ENCODE measurements at places on chromosomes 3 and 15. TPM values are rescaled to one million over a fixed set of nuclear protein-coding genes. Genes with fewer than 3 reads are reported as not detected.
A peak's percentile ranks its signal among the peaks of the same experiment; 100 is the strongest.

- DNase-seq, result no peak
Measured at GRCh38 chr3:197613199-197613598, 57.4 kb upstream of the BDH1 start.

- no peak for DNase-seq
Measured at GRCh38 chr15:43880406-43881194, 53.8 kb downstream of the WDR76 start.

DNA sequence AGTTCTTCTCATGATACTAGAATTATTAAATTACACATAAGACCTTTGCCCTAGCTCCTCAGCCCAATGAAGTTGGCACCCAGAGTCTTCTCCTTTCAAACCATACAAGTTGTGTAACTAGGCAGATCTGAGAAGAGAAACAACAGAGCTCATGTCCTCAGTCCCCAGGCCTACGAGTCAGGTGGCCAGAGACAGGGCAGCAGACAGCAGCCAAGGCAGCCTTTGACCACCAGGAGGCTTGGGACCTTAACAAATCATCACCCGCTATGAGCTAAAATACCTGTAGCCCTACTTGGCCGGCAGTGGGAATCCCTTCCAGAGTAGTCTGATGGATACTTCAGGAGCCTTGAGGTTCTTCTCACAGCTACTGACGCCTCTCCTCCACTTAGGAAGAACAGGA lies 18.3 kb downstream of the STIMATE start:
- no peak for DNase-seq

GRCh38 chr15:66126031-66126441 lies 127.5 kb downstream of the MEGF11 start:
- DNase-seq, result no peak

GRCh38 chr3:17133632-17134545 lies 249.1 kb downstream of the PLCL2 start:
- no peak for DNase-seq

DNA sequence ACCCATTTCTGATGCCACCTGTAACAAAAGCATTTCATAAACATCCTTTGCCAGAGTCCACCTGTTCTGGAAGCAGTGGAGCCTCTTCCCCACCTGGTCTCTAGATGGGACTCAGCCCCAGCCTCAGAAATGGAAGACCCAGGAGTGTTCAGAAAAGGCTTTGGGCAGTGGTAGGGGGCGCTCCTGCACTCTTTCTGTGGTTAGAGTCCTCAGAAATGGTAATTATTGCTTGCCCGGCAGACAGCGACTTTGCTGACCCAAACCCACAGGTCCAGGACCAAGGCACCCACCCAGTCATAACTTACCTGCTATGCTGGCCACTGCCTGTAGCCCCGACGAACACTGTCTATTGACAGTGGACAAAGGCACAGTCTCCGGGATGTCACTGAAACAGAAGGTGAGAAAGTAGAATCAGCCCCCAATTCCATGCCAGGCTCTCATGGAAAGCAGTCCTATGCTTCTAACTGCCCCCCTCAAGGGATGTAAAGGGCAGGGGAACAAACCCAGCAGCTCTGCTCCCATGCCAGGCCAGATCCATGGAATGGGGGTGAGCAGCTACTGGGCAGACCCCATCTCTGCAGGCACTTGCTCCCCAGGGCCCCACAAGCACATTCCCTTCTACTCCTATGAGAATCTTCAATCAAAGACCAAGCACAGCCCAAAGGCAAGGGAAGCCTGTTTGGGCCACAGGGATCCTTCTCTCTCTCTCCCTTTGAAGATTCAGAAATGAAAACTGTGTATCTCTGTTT lies 5.1 kb downstream of the ACAA1 start:
- no peak for DNase-seq

DNA sequence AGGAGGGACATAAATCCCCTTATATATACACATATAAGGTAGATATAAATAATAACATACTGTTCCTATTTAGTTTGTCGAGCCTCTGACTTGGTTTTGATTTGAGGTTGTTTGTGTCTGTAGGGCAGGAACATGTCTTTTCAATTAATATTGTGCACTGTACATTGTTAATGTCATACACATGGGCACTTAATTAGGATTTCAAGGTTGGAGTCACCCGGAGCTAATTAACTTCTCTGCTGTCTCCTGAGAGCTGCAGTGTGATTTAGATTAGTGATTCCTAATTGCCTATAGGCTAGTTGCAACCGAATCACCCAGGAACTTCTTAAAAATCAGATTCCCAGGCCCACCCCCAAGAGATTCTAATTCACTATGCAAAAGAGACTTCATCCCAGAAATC lies 50.4 kb upstream of the FILIP1L start:
- no peak for DNase-seq

GRCh38 chr15:63530752-63531299 lies 26.4 kb downstream of the USP3 start:
- DNase-seq, result no peak

DNA sequence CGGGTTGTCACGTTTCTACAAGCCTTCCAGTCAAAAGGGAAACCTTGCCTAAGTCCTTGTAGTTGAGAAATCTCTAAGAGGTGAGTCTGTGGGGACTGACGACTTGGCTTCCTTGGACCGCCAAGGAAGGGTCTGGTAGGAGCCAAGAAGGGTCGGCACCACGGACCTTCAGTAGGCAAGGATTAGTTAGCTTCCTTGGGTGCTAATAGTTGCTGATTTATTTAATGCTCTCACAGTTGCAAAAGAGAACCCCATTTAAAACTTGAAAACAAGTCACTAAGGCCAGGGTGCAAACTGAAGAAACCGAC lies 361 bp upstream of the LCMT2 start:
- no peak for DNase-seq

- DNase-seq, result no peak
Measured at GRCh38 chr15:93031103-93031464, 57.9 kb downstream of the RGMA start.

DNA sequence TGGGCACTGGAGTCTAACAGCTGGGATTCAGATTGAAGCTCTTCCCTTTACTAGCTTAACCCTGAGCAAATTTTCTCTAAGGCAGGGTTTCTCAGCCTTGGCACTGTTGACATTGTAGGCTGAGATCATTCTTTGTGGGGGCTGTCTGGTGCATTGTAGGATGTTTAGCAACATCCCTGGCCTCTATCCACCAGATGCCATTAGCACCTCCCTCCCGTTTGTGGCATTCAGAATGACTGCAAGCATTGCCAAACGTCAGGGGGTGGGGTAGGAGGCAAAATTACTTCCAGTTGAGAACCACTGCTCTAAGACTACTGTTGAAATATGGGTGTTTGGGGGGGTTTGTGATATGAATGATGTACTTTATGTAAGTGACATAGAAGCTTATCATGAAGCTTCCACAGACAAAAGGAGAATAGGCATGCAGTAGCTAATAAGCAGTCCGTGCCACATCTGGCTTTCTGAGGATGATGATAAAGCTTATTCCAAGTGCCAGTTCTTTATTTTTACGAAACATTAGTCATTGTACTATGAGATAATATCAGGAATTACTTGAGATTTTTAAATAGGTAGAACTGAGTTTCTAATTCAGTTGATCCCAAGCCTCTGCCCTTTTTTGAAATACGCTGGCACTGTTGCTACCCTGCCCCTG lies 39.3 kb downstream of the NKIRAS1 start:
- no peak for DNase-seq

GRCh38 chr15:61916104-61916503 lies 144.1 kb downstream of the VPS13C start:
- no peak for DNase-seq

The CELF6 gene
- 0.55 TPM for total RNA-seq

DNA sequence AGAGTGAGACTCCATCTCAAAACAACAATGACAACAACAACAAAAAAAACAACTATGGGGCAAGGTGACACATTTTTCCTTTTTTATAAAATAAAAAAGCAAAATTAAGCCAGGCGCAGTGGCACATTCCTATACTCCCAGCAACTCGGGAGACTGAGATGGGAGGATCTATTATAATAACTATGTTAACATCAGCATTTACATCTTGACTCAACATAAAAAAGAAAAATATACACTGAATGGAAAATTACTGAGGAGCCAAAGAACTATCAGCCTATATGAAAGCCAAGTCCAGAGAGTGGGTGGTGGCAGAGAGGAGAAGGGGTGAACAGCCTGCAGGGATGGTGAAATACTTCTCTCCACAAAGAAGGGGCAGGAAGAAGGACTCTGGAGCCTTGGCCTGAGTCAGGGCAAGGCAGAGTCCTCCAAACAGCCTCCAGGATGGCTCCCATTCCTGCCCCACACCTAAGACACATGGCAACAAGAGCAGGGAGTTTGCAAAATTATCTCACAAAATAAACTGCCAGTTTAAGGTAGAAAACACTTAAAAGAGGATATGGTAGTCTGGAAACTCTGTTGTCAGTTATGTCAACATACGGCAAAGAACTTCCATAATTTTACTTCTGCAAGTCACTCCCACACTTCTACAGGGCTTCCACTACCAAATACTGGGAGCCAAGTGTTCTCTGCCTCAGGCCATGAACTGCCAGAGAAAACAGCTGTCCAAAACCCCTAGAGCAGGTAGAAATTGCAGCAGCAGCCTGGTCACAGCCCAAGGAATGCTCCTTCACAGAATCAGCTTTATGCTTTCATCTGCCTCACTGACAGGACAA lies 25.9 kb downstream of the HSPBAP1 start:
- DNase-seq, result no peak

- no peak for DNase-seq
Measured at GRCh38 chr3:127654374-127654773, 18.4 kb upstream of the ABTB1 start.

GRCh38 chr15:78406016-78406585 lies 31.9 kb upstream of the IREB2 start:
- no peak for DNase-seq

- DNase-seq, result peak; percentile 88
Measured at GRCh38 chr3:47522082-47522987, 8.8 kb upstream of the ELP6 start.

The ZMYND10 gene
- 0.48 TPM for total RNA-seq

GRCh38 chr15:92652576-92652966 lies 3.0 kb downstream of the FAM174B start:
- DNase-seq, result no peak

The FRMD5 gene
- 4.3 TPM for total RNA-seq

The TMEM62 gene
- total RNA-seq, result 66.1 TPM

The GMPPB gene
- 45.1 TPM for total RNA-seq

The ZNF860 gene
- 3.9 TPM for total RNA-seq

GRCh38 chr3:58346368-58346767 lies 13.7 kb downstream of the PXK start:
- no peak for DNase-seq

DNA sequence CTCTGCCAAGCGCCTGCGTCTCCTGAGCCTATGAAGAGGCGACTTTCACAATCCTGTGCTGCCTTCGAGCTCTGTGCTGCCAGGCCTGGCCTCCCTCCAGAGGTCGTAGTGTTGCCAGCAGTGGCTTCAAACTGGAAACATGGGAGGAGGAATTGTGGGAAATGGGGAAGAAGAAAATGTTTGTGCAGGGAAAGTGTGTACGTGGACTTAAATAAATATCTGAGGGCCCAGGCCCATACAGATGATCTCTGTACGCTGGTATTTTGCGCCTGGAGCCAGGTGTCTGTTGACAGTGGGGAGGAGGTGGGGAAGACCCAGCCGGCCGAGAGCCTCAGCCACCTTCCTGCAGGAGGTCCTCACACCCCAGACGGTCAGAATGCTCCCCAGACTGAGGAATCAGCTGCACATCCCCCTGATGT lies 44.6 kb downstream of the ZBTB38 start:
- no peak for DNase-seq

The FBXO40 gene
- total RNA-seq, result not detected

DNA sequence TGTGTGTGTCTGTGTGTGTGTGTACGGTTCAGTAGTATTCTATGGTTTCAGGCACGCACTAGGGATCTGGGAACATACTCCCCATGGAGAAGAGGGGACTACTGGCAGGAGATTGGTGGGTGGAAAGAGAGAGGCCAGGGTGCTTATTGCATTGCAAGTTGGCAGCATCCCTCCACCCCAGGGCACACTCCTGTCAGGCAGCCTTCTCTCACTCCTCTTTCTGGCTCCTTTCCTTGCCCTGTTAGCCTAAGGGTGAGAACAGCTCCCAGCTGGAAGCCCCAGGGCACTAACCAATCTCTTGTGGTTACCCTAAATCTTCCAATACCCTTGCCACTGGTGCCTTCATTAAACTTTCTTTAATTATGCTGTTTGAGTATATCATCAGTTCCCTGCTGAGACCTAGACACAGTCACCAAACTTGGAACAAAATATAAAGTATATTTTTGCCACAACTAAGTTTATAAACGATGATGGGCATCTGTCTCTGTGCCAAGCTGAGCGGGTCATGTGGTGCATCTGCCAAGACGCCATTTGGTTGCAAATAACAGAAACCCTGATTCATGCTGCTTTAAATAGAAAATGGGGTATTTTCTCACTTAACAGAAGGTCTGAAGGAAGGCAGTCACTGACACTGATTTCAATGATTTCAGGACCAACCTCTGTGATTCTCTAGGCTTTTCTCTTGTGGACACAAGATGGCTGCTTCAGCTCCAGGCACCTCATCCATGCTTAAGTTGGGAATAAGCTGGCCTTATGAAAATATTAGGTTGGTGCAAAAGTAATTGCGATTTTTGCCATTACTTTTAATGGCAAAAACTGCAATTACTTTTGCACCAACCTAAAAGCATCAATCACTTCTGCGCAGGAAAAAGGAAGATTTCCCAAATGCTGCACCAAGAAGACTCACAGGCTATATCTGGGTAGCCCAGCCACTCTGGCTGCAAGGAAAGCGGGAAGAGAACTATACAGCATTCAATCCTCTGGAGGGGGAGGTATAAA lies 476.9 kb upstream of the PROK2 start:
- no peak for DNase-seq

DNA sequence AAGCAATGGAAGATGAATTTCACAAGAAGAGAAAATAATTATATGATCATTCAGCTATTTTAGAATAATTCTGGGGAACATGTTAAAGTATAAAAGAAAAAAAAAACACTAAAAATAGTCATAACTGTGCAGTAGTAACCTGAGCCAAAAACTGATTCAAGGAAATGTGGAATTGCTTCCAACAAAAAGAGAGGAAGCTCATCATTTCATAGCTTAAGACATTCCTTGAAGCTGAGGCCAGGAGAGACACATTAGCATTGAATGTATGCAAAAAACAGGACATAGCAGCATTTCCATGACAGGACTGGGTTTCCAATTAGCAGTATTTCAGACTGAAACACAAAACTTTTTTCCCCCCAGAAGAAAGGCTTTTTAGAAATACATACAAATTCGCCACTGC lies 27.7 kb upstream of the LRRN1 start:
- DNase-seq, result no peak

- DNase-seq, result no peak
Measured at GRCh38 chr3:135964160-135964955, 1.2 kb upstream of the PPP2R3A start.

GRCh38 chr15:64527263-64527984 lies 67.0 kb downstream of the ZNF609 start:
- DNase-seq, result no peak

The NPAP1 gene
- not detected for total RNA-seq

The CDCP1 gene
- 13.6 TPM for total RNA-seq

The PRTG gene
- not detected for total RNA-seq
